Suppressor macrophage treated with lipopolysaccharide for 1 hour (primary cell): ENCODE measurements at places on chromosomes 3 and 15.

- no peak for DNase-seq
These were observed 148.1 kb downstream of the ABHD5 start for GRCh38 chr3:43838877-43839276.

DNA sequence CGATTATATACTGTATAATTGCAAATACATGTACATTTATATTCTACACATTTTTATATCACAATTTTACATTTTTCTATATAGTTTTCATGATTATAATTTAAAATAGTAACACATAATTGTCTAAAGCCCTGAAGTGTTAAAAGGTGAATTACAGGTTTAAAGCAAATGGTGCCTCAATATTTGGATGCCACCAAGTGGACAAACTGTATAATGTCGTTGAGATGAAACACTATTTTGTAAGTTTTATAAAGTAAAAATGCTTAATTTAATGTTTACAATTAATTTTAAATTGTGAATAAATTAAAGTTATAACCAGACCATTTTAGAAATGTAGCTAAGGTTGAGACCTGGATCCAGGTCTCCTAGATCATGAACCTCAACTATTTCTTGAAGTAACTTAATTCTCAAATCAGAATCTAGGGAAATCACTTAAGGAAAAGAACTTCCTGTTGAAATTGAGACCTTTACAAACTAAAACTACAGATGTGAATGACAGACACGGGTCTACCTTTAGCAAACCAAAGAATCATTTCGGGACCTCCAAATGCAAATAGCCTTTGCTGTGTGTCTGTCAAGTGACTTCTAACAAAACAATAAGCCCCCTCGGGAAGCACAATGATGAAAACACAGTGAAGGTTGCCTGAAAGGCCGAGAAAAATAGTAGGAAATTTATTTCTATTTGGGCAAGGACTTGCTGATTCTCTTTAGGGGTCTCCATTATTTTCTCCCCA lies 37.8 kb downstream of the EHHADH start:
- DNase-seq: peak; percentile 24

- no peak for DNase-seq
These were observed 655.5 kb downstream of the GBE1 start for GRCh38 chr3:81105789-81106488.

DNA sequence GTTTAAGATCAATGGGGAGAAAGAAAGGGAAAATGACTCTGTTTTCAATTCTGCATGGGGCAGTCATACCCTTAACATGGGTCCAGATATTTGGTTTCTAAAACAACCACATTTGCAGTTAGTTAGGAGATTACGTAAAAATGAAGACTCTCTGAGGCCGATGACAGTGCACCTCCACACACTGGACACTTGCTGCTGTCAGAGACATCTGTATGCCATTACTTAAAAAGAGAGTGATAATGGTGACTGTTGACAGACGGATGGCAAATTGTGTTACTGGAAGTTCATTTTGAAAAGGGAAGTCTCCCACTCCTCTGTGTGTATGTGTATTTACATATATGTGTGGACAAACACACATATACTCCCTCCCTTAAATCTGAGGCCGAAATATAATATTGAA lies 304.5 kb upstream of the SEMA6D start:
- no peak for DNase-seq

DNA sequence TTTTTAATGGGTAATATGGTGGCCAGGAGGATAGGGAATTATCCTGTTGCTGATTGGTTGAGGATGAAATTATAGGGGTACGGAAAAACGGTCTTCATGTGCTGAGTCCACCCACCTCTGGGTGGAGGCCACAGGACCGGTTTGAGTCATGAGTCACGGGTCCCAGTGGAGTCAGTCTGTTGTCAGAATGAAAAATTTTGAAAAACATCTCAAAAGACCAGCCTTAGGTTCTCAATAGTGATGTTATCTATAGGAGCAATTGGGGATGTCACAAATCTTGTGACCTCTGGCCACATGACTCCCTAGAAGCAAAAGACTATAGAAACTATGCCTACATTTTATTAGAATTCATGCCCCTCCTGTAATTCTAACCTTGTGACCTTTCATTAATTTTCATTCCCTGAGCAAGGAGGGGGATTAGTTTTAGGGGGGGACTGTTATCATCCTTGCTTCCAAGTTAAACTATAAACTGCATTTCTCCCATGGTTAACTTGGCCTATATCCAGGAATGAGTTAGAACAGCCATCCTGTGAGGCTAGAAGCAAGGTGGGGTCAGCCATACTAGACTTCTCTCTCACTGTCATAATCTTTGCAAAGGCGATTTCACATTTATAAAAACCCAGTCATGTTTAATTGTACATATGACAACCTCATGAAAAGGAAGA lies 101.2 kb downstream of the TCF12 start:
- no peak for DNase-seq

DNA sequence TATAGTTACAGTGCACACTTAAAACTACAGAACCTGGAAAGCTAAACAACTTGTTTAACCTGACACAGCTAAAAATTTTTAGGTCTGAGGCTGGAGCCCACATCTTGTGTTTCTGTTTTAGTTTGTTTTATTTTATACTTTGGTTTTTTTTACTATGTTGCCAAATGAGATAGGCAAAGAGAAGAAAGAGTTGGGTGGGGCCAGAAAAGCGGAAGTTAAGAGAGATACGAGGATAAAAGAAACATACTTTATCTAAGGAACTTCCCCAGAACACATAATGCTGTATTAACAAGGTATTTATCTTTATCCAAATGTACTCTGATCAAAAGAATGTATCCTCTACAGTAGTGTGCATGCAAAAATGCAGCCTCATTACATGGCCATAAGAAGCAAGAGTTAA lies 1145.7 kb downstream of the EPHA3 start:
- no peak for DNase-seq

DNA sequence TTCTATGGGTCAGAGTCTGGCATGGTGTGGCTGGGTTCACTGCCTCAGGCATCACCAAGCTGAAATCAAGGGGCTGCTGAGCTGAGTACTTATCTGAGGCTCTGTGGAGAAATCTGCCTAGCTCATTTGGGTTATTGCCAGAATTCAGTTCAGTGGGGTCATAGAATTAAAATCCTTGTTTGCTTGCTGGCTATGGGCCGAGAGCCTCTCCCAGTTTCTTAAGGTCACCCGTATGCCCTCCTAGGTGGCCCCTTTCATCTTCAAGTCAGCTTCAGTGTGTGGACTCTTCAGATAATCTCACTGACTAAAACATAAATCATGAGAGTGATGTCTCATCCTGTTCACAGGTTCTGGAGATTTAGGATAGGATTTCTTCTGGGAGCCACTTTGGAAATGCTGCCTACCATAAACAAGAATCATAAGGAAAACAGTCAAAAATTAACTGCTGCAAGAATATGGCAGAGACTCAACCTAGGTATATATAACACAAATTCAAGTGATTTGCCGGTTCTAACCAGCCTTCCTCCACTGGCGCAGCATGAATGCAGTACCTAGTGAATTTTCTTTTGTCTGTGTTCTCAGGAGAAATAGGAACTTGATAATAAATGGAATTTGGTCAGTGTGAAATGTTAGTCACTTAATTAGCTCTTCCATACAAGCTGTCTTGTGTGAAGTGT lies 5.3 kb downstream of the CP start:
- DNase-seq: no peak

GRCh38 chr3:115766587-115767482 lies 143.5 kb downstream of the GAP43 start:
- DNase-seq: peak; percentile 2

DNA sequence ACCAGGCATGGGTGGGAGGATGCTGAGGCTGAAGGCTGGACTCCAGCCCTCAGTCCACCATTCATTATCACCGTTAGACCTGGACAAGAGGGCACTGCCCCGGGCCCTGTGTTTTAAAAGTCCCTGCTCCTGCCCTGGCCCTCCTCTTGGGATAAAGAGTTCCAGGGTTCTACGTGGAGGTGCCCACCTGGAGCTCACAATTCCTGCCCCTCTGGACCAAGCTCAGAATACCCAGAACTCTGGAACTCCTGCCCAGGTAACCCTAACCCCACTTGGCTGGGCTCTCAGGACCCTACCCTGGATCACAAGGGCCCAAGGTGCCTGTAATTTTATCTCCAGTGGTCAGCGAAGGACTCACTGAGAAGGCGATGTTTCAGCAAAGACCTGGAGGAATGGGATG lies 1.2 kb downstream of the CALML4 start:
- no peak for DNase-seq

GRCh38 chr3:53673722-53674350 lies 172.4 kb downstream of the CHDH start:
- DNase-seq: no peak

DNA sequence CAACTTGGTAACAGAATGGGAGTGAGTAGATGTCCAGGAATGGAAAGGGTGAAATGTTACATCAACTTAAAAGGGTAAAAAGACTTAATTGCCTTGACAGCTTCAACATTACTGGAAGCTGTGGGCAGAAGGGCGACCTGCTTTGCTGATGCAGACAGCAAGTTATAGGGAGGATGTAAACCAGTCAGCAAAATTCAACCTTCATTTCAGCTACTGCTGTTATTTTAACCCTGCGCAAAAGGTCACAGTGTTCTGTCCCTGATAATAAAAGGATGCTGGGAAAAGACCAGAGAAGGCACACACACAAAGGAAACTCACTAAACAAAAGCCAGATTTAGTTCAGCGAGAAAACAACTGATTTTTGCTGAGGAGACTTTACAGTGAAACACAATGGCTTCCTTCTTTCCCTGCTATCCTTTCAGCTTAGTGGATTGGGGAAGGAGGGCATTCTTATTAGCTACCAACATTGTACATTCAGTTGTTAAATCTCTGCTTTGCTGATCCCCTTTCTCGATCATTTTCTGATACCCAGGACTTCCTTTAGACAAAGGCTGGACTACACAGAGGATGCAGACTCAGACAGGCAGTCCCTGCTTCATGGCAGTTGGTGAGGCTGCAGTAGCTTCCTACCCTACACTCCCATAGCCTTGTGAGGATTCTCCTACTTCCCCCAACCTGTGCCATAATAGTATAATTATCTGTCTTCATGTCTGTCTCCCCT lies 62.0 kb downstream of the P3H2 start:
- DNase-seq: no peak

DNA sequence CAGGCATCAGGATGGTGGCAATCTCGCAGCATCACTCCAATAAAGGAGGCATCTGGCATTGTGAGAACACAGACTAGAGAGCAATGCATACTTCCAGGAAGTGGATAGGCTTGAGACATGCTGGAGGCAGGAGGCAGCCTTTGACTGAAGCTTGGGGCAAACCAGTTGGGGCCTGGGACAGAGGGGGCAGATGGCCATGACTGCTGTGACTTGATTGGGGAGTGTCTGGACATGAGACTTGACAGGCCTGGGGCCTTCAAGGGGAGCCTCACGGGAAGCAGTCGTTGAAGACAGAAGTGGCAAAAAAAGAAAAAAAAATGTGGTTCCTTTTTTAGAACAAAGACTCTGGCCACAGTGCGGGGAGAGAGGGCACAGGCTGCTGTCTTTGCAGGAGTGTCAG lies 44.7 kb upstream of the CHRNA7 start:
- DNase-seq: no peak

DNA sequence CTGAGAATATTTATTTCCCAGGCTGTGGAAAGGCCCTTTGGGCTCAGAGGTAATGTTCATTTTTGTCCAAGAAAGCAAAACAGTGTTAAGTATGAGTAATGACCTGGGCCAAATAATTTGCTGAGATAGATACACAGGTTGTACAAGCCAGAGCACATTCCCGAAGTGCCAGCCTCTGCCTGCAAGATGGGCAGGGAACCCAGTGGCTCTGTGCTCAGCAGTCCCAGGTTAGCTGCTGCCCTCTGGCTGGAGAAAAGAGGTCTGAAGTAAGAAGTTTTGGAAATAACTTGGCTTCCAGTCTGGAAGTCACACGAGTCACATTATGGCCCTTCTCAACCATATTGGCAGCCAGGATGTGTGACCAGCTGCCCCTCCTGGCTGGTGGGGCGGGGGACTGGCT lies 20.2 kb downstream of the MYZAP start:
- no peak for DNase-seq

DNA sequence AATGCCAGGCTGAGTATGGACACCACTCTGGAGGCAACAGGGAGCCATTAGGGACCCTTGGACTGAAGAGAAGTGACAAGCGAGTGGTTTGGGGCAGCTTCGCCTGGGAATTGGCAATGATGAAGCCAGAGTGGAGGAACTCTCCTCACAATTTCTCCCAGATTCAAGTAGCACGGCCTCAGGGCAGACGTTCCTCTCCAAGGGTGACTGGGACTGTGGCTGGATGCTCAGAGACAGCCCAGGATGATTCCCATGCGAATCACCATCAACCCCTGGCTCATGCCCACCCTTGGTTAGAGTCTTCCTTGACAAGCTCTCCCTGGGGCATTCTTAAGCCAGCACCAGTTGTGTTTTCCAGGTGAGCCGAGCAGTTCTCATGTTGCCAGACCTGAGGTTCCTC lies 16.3 kb upstream of the DOCK3 start:
- no peak for DNase-seq
